ENCODE measurements at places on chromosomes 7 and 10.

DNA sequence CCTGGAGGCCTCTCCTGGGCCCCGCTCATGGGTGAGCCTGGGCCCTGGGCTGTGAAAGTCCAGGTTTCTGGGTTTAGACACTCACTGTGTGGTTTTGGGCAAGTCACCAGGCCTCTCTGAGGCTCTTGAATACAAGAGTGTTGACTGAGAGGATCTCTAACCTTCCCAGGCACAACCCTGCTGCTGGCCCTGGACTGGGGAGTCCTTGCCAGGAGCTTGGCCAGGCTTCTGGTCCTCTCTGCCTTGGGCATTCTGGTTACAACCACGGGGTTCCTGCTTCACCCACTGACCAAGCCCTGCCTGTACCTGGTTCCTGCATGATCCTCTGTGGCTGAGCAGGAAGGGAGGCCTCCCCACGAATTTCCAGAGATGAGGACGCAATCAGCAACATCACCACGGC lies 63.6 kb upstream of the COL13A1 start:
- H3K4me1 ChIP-seq: peaks cover 24% of the 10 kb centered on the region
- no peaks in the 10 kb centered on the region for H3K27me3 ChIP-seq
- no peak for DNase-seq
- H3K4me3 ChIP-seq: no peak overlapping the region
- no peak overlapping the region for H3K27ac ChIP-seq

- no peaks in the 10 kb centered on the region for H3K27me3 ChIP-seq
- DNase-seq: no peak
- H3K4me3 ChIP-seq: no peak overlapping the region
These were observed 14.5 kb downstream of the CAPZA2 start for GRCh38 chr7:116876664-116877442.

DNA sequence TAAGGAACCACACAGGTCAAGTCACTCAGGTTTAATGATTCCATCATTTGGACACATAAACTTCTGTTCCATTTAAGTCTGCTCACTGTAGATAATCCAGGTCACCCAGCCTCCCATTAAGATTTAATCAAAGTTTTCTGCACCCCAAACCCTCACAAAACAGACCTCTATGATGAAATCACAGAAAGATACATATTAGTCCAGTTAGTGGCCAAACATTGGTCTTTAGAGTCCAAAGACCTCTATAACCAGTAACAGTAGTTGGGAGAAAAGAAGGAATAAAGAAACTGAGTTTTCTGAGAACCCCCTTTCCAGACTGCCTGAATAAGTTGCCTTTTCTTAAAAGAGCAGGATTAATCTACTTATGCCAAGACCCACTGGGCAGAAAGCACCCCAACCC lies 4.8 kb downstream of the GCC1 start:
- H3K4me3 ChIP-seq: no peak overlapping the region
- H3K27me3 ChIP-seq: no peaks in the 10 kb centered on the region
- DNase-seq: no peak

DNA sequence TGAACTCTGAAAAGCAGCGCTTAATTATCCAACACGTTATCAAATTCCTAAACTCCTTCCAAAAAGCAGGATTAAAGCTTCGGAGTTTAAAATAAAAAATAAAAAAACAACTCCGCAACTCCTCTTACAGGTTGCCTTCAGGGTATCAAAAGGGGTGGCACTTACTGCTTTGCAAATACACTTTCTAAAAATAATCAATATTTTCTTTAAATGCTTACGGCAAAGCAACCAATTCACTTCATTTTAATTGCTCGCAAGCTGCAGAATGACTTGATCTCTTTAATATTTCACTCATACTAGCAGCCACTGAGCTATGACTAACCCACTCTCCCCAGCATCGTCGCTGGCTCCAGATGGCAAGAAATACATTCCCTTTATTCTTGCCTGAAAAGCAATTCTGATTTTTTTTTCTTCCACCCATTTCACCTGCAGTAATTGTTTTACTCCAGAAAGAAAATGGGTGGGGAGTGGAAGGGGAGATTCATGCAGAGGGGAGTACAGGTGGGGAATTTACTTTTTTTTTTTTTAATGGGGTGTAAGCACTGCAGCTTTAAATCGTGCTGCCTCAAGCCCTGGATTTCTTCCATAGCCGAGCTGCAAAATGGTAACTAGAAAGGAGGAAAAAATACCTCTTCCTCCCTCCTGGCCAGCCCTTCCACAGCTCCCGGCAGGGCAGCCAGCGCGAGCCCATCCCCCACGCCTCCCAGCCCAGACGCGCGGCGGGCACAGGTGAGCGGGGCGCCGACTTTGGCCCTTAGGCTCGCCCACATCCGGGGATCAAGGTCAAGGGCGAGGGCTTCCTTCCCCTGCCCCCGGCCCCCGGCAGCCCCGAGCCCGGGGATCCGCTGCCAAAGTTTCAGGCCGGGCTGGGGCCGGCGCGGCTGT lies 54.2 kb upstream of the FHIP2A start:
- H3K4me1 ChIP-seq: peaks cover 9% of the 10 kb centered on the region
- peak overlapping the region; percentile 93 for H3K4me3 ChIP-seq
- H3K27me3 ChIP-seq: no peaks in the 10 kb centered on the region
- peak; percentile 30 for DNase-seq
- peak overlapping the region; percentile 61 for H3K27ac ChIP-seq

DNA sequence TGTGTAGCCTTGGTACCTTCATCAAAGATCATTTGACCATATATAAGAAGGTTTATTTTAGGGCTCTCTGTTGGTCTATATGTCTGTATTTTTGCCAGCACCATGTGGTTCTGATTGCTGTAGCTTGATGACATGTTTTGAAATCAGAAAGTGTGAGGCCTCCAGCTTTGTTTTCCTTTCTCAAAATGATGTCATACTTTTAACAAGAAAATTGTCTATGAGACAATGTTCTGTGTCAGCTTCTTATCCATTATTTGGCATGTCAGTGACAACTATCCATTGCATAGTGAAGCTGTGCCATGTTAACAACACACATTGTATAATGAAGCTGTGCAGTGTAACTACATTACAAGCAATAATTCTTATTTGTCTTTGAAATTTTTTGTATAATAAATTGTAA lies 9.1 kb upstream of the PPP1R9A start:
- H3K27me3 ChIP-seq: no peaks in the 10 kb centered on the region
- no peak overlapping the region for H3K27ac ChIP-seq
- DNase-seq: no peak
- no peaks in the 10 kb centered on the region for H3K4me1 ChIP-seq
- no peak overlapping the region for H3K4me3 ChIP-seq

DNA sequence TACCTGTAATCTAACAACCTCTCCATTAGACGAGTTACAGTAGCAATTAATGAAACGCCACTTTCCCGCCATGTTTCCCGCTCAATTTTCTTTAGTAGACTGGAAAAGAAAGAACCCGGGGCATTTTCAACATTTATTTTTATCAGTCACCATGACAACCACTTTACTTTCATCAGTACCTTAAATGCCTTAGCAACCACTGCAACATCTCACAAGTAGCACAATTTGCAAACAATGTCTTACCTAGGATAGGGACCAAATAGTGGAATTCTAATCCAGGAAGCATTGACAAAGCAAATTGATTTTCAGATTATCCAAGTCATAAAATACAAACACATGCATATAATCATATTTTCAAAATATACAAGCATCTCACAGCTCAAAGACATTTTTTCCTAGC lies 221.6 kb upstream of the IMMP2L start:
- H3K4me1 ChIP-seq: no peaks in the 10 kb centered on the region
- no peaks in the 10 kb centered on the region for H3K27me3 ChIP-seq
- peaks cover 10% of the 10 kb centered on the region for H3K36me3 ChIP-seq
- H3K4me3 ChIP-seq: no peak overlapping the region
- H3K27ac ChIP-seq: no peak overlapping the region

- DNase-seq: no peak
- no peaks in the 10 kb centered on the region for H3K27me3 ChIP-seq
- no peaks in the 10 kb centered on the region for H3K36me3 ChIP-seq
- no peak overlapping the region for H3K27ac ChIP-seq
- no peaks in the 10 kb centered on the region for H3K4me1 ChIP-seq
These were observed 347.7 kb downstream of the GLRX3 start for GRCh38 chr10:130483691-130484467.

- no peak overlapping the region for H3K27ac ChIP-seq
- no peak overlapping the region for H3K4me3 ChIP-seq
- peaks cover 47% of the 10 kb centered on the region for H3K27me3 ChIP-seq
- H3K36me3 ChIP-seq: no peaks in the 10 kb centered on the region
- DNase-seq: no peak
These were observed 150.6 kb downstream of the SLIT1 start for GRCh38 chr10:97034958-97035769.

DNA sequence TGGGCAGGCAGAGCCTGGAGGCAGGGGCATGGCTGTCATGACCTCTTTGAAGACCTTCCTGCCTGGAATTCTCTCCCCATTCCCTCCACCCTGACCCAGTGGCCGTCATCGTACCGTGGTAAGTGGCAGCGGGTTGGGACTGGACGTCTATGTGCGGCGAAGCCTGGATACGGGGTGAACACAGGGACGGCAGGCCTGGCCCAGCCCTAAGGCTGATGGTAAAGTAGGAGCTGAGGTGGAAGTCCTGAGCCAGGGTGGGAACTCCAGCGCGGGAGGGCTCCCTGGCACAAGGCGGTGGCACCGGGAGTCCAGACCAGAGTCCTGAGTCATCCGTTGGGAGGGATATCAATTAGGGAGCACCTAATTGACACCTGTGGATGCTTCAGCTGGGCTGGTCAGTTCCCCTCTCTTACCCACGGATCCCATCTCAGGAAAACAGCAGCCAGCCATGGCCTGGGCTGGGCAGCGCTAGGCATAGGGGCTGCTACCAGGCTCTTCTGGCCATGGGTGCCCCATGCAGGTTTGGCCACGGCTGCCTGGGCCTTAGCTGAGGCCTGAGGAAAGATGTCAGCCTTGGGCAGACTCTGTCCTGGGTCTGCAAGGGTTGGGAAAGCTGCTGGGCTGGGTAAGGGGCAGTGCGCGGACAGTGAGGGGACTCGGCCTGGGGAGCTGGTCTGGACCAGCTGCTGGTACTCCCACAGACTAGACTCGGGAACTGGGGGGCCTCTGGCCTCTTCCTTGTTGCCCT lies 3.3 kb downstream of the PPIF start:
- H3K36me3 ChIP-seq: peaks cover 67% of the 10 kb centered on the region
- H3K4me3 ChIP-seq: no peak overlapping the region
- peaks cover 36% of the 10 kb centered on the region for H3K4me1 ChIP-seq
- no peak for DNase-seq

DNA sequence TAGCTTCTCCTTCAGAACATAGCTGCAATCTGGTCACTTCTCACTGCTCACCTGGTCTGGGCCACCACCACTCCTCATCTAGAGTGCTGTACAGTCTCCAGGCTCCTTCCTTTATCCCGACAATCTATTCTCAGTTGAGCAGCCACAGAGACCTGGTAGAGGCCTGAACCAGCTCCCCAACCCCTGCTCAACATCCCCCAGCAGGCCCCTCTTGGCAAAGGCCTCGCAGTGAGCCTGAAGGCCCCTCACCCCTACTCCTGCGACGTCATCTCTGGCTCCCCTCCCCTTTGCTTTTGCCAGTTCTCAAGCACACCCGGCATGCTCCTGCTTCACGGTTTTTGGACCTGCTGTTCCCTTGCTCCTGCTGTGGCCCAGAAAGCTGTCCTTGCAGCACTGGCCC lies 113.9 kb downstream of the ARHGAP22 start:
- no peak overlapping the region for H3K27ac ChIP-seq
- peaks cover 3% of the 10 kb centered on the region for H3K4me1 ChIP-seq
- no peak overlapping the region for H3K4me3 ChIP-seq
- H3K36me3 ChIP-seq: no peaks in the 10 kb centered on the region

DNA sequence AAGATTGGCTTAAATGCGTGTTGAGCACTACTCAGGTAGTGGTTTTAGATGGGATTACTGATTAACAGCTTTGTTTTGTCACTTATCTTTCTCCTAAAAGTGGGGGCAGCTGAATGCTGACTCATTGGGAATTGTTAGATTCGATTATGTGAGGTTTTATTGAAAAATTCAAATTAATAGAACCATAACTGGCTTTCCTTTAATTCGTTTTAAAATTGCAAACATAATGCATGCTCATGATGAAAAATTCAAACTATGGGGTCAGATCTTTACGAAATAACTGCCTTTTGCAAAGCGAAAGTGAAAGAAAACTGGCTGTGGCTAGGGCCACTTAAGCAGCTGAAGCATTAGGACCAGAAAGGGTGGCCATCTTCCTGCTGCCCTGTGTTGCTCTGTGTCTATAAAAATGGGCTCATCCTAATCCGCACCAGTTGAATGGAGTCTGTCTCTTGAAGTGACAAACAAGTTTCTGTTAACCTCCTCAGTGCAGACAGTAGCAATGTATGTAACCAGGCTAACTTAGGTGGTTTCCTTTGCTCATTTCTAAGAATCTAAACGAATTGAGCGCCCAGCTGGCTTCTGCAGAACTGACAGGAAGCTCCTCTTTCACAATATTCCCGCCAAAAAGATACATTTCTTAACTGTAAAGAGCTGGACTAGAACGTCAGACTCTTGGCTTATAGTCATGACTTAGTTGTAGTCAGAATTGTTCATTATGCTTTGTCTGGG lies 27.8 kb downstream of the DENND10 start:
- H3K27me3 ChIP-seq: no peaks in the 10 kb centered on the region
- peak overlapping the region; percentile 15 for H3K27ac ChIP-seq
- peak; percentile 72 for DNase-seq
- H3K4me1 ChIP-seq: peaks cover 5% of the 10 kb centered on the region
- peaks cover 70% of the 10 kb centered on the region for H3K36me3 ChIP-seq

GRCh38 chr10:6048281-6049030 lies 13.7 kb downstream of the IL2RA start:
- H3K27ac ChIP-seq: no peak overlapping the region
- H3K36me3 ChIP-seq: no peaks in the 10 kb centered on the region
- no peak for DNase-seq
- peaks cover 18% of the 10 kb centered on the region for H3K27me3 ChIP-seq
- H3K4me1 ChIP-seq: peaks cover 2% of the 10 kb centered on the region

GRCh38 chr7:20330928-20331909 lies 519 bp downstream of the ITGB8 start:
- peak overlapping the region; percentile 69 for H3K27ac ChIP-seq
- no peaks in the 10 kb centered on the region for H3K27me3 ChIP-seq
- peak overlapping the region; percentile 94 for H3K4me3 ChIP-seq
- peaks cover 4% of the 10 kb centered on the region for H3K4me1 ChIP-seq
- H3K36me3 ChIP-seq: no peaks in the 10 kb centered on the region
- peak; percentile 19 for DNase-seq

GRCh38 chr7:21548491-21548890 lies 5.7 kb downstream of the DNAH11 start:
- DNase-seq: no peak
- peaks cover 3% of the 10 kb centered on the region for H3K4me1 ChIP-seq
- no peak overlapping the region for H3K4me3 ChIP-seq
- H3K36me3 ChIP-seq: no peaks in the 10 kb centered on the region

- no peak overlapping the region for H3K4me3 ChIP-seq
- DNase-seq: peak; percentile 87
- no peaks in the 10 kb centered on the region for H3K36me3 ChIP-seq
- H3K4me1 ChIP-seq: no peaks in the 10 kb centered on the region
These were observed 42.2 kb upstream of the MAGI2 start for GRCh38 chr7:79495544-79496272.
